NCI-H2029 treated with DMSO at 0.1 percent for 48 hours (cell line): ENCODE measurements at places on chromosomes 1 and 21.
A peak's percentile ranks its signal among the peaks of the same experiment; 100 is the strongest.

- DNase-seq, result peak; percentile 83
Measured at GRCh38 chr1:71049951-71050598, 2.5 kb upstream of the PTGER3 start.

GRCh38 chr1:10960411-10961299 is 51.8 kb upstream of the TARDBP start:
- no peak for DNase-seq

GRCh38 chr1:229146647-229147046 is 124.3 kb upstream of the RAB4A start:
- DNase-seq, result no peak

DNA sequence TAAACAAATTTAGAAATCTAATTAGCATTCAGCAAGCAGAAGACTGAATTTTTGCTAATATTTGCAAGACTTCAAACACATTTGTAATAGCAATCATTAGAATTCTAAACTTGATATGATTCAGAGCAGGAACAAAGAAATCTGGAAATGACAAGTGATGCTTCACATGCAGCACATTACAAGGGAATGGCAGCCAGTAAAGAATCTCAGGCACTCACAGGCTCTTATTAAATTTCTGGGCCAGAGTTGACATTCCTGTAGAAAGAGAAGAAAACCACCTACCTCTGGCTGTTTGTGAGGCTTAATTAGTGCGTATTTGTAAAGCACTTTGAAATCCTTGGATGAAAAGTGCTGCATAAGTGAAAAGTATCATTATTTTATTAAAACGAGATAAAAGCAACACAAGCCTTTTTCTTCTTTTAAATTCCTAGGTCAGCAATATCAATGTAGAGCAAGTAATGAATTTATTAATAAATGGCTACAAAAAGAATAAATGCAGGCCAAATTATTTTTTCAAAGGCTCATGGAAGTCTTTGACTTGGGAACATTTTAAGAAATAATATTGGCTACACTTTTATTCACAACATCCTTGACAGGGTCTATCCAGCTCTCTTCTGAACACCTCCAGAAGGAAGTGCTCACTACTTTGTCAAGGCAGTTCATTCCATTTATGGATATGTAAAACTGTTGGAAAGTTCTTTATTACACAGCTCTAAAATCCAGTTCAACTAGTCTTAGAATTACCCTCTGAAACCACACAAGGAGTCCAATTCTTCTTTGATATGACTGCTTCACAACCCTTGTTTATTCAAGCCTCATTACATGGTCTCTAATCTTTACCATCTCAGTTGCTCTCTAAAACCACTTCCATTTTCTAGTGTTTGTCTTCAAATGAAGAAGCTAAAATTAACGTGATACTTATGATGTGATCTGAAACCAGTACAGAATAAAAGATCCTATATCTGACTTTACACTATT is 32.1 kb upstream of the SCYL3 start:
- peak; percentile 8 for DNase-seq

GRCh38 chr1:54474310-54475251 is 68.4 kb upstream of the SSBP3 start:
- DNase-seq, result no peak

- no peak for DNase-seq
Measured at GRCh38 chr1:104196136-104196535, 446.4 kb downstream of the AMY1C start.

DNA sequence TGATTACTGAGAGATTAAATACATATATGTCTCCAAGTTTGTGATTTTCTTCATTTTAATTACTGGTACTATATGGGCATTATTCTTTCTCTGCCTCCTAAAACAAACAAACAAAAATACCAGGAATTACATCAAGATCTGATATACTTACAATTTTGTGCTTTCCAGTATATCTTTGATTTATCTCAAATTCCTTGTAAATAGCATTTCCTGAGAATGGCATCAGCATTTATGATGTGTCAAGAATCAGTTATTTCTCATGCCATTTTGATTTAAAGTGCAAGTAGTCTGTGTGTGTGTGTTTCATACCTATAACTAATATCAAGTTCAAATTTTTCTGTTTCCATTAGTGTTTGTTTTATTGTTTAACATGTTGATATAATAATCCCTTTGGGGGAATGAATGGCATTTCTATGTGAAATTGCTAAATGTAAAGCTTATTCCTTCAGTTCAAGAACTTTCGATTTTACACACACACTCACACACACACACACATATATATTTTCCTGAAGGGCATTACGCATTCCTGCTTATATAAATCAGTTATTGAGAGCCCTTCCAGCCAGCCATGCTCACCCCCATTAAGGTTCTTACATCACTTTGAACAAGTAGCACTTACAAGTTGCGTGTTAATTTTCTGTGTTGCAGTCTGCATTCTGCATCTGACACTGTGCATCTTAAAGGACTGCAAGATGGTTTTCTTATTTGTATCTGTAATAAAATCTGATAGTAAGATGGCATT is 102.7 kb downstream of the NEK7 start:
- no peak for DNase-seq

GRCh38 chr1:64721576-64722145 is 23.2 kb upstream of the RAVER2 start:
- no peak for DNase-seq

DNA sequence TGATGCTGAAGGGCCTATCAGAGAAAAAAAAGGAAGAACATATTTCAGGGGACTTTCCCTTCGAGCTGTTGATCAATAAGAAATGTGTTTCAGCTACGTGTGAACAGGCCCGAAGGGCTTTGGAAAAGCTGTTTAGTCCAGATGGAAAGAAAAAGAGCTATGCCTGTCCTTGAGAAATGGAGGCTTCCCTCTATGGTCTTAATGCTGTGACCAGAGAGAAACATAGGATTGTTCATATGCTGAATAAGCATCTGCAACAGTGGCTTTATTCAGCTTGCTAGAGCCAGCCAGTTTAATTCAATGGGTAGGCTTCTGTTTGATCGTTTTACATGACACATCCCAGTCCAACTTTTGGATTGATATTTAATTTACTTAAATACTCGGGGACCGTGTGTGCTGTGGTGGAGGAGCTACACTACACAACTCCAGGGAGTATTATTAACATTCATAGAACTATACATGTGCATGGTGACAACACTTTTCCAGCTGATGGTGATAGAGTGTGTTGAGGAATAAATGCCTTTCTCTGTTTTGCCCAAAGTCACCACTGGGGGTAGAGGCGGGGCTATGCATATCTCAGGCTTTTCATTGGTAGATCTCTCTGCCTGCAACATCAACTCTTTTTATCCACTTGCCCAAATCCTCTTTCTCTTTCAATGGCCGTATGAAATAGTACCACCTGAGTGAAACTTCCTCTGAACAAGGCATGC is 106.7 kb upstream of the C8B start:
- no peak for DNase-seq

GRCh38 chr21:33067457-33067856 is 2.5 kb upstream of the OLIG1 start:
- no peak for DNase-seq
